Effector memory CD8-positive, alpha-beta T cell (primary cell): ENCODE measurements at places on chromosomes 5 and 9.

GRCh38 chr5:57366744-57367143, 115.9 kb downstream of the ACTBL2 start:
- no peaks in the 10 kb centered on the region for H3K27me3 ChIP-seq
- no peak overlapping the region for H3K27ac ChIP-seq
- H3K4me3 ChIP-seq = no peak overlapping the region
- no peaks in the 10 kb centered on the region for H3K36me3 ChIP-seq

DNA sequence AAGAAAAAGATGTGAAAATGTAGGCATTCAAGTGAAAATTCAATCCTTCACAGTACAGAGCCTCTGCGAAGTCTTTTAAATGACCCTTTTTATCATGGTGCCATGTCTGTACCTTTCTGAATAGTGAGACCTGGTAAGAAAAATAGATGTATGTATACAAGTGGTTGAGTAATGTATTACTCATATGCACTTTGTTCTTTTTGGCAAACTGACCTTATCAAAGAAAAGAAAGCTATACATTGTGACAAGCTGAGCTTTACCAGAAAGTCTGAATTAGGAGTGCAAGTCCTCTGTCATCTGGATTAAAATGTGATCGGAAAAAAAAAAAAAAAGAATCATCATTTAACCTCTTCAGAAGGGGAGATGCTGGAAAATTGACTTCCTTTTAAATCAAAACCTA, 356.4 kb upstream of the CCNH start:
- no peaks in the 10 kb centered on the region for H3K4me1 ChIP-seq
- H3K27me3 ChIP-seq = peaks cover 21% of the 10 kb centered on the region
- no peak for DNase-seq

DNA sequence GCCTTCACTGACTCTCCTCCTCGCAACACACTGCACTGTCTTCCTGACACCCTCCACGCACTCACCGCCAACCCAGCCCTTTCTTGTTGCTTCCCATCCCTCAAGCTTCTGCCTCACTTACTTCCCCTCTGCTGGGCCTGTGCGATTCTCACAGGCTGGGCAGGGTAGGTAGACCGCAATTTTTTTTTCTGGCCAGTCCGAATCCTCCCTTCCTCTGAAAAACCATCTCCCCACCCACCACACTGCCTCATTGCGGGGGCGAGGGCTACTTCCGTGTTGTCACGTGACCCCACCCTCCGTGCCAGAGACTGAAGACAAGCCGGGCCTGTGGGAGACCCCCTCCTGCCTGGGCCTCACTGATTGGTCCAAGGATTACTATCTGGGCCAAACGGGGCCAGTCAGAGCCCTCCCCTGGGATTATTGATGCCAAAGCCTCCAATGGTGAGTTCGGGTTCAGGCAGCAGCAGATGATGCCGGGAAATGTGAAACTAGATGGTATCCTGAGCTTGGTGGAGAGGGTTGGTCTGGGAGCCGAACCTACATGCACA, 73.1 kb downstream of the STK10 start:
- H3K27me3 ChIP-seq = no peaks in the 10 kb centered on the region
- peaks cover 69% of the 10 kb centered on the region for H3K36me3 ChIP-seq
- H3K4me3 ChIP-seq = peak overlapping the region; percentile 82
- H3K4me1 ChIP-seq = peaks cover 76% of the 10 kb centered on the region
- DNase-seq = peak; percentile 61

GRCh38 chr5:1763960-1764605, 35.6 kb downstream of the MRPL36 start:
- peaks cover 3% of the 10 kb centered on the region for H3K36me3 ChIP-seq
- H3K4me1 ChIP-seq = no peaks in the 10 kb centered on the region
